ENCODE measurements at places on chromosomes 11 and 22. TPM values are rescaled to one million over a fixed set of nuclear protein-coding genes. Genes with fewer than 3 reads are reported as not detected.

Gene CCND1
- total RNA-seq: 55.1 TPM

Gene MMP13
- total RNA-seq: not detected

Gene SUSD2
- 22.5 TPM for total RNA-seq

Gene ABCC8
- total RNA-seq: 19.1 TPM

Gene LRRC74B
- total RNA-seq: not detected

Gene DAGLA
- 2.0 TPM for total RNA-seq

Gene TNNI2
- not detected for total RNA-seq

Gene FREY1
- total RNA-seq: 2.6 TPM

Gene P4HA3
- 2.9 TPM for total RNA-seq

GRCh38 chr11:1597331-1597993 lies 632 bp downstream of the KRTAP5-2 start:
- no peak for DNase-seq

DNA sequence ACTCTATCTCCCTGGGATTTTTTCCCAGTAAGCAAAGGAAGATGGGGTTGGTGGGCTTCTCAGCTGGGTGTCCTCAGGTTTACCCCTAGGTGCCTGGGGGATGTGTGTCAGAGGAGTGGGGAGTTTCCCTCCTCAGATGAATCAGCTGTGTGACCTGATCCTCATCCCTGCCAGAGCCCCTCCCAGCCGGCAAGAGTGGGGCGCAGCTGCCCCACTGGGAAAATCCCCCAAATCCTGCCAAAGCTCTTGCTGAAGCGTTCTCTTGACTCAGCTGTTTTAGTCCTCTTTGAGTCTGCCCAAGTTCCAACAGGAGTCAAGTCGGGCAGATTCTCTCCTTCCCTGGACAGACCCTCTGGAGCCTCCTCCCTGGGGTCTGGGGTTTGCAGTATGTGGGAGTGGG lies 6.0 kb downstream of the C11orf68 start:
- DNase-seq: no peak

DNA sequence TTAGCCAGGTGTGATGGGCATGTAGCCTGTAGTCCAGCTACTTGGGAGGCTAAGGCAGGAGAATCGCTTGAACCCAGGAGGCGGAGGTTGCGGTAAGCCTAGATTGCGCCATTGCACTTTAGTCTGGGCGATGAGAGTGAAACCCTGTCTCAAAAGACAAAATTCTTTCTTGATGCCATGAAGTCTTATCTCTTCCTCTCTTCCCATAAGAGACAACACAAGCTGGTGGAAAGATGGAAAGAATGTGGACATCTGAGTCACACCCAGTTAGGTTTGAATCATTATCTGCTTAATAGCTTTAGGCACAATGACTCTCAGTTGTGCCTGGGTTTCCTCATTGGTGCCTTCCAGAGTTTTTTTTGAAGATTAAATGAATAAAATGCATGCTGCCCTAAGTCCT lies 35.3 kb downstream of the KREMEN1 start:
- no peak for DNase-seq

DNA sequence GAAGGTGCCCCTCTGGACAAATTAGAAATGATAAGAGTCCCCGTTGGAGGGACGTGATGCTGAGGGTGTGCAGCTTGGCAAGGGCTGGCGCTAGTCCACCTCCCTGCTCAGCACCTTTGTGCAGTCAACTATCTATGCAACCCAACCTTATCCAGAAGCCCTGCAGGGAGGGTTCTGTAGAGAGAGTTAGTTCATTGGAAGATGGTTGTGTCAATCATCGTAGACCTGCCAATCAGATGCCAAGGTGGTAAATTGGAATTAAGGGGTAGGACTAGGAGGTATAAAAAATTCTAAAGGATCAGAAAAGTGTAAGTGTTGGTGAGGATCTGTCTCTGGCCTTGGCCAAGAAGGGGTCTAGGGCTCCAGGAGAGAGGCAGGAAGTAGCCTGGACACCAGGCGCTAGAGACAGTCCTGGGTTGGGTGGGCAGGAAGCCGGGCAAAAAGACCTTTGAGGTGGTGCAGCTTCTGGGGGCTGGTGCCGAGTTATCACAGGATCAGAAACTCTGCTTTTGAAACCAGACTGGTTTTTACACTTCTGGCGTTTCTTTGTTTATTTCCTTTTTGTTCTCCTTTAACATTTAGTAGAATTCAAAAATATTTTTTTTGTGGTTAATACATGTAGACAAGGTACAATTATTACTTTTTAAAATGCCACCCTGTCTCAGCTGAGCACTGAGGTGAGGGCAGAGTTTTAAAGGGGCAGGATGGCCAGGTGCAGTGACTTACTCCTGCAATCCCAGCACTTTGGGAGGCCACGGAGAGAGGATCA lies 1.6 kb downstream of the C1QTNF6 start:
- DNase-seq: no peak

DNA sequence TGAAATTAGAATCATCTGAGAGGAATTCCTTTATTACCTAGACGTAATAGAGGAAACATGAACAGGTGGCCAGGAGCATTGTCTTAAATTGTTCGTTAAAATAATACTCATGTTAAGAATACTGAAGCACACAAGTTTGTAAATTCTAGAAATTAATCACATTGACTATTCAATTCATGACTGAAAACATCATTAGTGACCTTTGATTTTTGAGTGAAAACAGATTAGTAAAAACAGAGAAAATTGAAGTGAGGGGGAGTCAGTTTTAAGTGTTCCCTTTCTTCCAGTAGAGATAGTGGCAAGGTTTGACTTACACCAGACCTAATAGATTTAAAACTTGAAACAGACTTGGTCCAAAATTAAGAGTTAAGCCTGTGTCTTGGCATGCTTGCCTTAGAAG lies 1.4 kb downstream of the ZFP91 start:
- DNase-seq: no peak

- DNase-seq: peak; percentile 22
Observed at GRCh38 chr22:35590634-35591295, 26.4 kb downstream of the MB start.

DNA sequence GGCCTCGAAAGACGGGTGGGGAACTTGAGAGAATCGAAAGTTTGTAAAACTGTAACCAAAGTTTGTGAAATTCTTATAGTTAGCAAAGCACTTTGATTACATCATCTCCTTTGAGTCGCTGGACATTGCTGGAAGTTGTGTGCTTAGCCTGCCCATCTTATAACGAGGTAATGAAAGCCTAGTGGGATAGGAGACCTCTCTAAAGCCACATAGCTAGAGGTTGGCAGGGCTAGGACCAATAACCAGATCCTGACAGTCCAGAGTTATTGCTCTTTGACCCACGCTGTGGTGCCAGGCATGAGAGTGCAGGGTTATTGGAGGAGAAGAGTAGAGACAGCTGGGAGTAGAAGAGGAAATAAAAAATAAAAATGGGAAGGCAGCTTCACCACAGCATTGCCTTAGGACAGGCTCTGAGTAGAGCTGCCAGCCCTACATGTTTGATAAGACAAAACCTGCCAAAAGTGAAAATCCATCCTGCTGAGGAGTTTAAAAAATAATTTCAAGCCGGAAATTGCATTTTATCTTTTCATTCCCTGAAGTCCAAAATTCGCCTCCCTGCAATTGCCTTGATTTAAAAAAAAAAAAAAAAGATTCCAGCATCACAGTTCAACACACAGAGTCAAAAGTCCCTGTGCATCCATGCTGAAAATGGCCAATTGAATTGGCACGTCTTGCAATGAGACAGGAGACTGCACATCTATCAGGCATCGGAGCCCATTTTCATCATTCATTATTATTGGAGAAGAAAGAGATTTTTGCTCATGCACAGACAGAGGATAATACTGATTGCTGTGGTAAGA lies 225.5 kb upstream of the POU2AF2 start:
- no peak for DNase-seq

GRCh38 chr11:83092488-83093384 lies 21.0 kb upstream of the RAB30 start:
- no peak for DNase-seq

GRCh38 chr11:911031-911889 lies 650 bp upstream of the CHID1 start:
- peak; percentile 48 for DNase-seq

DNA sequence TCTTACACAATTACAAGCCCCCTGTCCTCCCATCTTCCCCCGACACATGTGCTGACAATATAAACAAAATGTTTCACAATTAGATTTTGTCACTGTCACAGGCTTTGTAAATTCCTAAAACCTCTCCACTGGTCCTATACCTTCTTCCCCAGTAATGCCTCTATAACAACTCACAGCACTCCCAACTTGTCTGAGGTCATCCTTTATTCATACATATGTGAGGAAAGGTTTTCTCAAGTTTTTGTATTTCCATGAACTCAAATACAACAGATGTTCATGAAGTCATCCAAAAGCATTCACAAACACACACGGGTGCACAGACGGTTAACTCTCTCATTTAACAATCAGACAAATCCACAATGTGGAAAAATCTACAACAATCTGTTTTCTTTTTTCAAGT lies 1.9 kb downstream of the OR52H1 start:
- no peak for DNase-seq

- DNase-seq: no peak
Observed at GRCh38 chr11:7909585-7910285, 21.3 kb downstream of the OR10A6 start.

GRCh38 chr22:31681349-31682345 lies 19.6 kb upstream of the PISD start:
- DNase-seq: no peak

- DNase-seq: no peak
Observed at GRCh38 chr22:37931893-37932389, 21.5 kb downstream of the C22orf23 start.

- DNase-seq: no peak
Observed at GRCh38 chr11:17777086-17777737, 42.6 kb downstream of the KCNC1 start.

DNA sequence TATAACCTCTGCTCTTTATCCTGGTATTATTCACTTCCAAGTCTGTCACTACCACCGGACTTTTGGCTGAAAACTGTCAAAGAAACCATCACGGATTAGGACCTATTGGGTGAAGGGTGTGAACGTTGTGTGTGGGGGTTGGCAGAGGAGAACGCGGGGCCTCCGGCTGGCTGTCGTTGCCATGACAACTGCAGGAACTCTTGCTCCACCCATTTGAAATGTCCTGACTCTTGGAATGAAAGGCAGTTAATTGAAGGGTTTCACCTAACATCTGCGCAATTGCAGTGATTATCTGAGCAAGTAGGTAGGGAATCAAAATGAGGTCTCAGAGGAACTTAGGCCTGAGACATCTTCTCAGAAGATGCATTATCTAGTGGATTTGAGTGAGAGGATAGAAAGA lies 60.9 kb upstream of the CLMP start:
- no peak for DNase-seq

DNA sequence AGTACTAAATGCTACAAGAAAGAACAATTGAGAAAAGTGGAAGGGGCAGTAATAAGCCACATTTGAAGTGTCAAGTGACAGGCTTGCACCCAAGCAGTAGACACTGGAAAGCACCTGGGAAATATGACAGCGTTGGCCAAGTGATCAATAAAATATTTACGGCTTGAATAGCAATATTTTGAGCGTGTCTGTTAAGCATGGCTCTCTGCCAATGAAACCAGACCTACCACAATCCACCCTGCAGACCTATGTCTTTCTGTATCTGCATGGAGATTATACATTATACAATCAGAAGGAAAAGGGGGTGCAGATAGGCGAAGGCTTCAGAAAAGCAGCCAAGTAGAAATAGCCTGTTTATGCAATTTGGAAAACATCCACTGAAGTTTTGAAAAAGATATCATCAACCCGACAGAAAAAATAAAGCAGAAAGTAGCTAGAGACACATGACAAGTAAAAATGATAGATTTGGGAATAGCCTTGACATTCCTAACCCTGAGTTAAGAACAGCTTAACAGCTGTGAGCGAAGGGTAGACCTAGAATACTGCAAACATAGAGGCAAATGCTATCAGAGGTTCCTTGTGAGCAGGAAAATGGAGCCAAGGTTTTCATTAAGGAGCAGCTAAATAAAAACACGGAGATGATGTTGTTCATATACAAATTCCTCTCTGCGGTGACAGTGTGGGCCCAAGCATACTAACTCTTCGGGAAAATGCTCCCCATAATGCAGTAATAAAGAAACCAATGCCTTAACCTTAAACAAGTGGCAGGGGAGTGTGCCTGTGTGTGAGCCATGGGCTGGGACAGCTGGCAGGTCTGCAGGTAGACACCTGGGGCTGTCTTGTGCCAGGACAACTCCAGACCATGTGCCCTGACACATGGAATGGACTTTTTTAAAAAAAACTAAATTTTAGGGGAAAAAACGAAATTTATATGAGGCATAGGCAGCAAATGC lies 71.3 kb downstream of the ETS1 start:
- no peak for DNase-seq
